ENCODE measurements at places on chromosomes 1 and 21.

DNA sequence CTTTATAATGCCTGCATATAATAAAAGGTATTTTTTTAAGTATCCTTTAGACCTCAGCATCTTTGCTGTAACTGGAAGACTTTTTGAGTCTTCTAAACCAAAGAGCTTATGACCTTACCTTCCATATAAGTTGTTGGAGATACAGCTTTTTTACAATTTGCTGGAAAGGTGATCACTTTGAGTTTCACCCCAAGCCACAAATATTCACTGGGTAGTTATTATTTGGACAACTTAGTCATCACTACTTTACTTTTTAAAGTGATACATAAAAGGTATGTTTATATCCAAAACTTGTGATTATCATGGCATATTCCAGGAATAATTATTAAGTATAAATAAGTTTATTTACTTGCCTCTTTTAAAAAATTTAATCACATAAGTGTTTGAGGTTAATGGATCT lies 246.7 kb upstream of the NRIP1 start:
- DNase-seq: no peak

DNA sequence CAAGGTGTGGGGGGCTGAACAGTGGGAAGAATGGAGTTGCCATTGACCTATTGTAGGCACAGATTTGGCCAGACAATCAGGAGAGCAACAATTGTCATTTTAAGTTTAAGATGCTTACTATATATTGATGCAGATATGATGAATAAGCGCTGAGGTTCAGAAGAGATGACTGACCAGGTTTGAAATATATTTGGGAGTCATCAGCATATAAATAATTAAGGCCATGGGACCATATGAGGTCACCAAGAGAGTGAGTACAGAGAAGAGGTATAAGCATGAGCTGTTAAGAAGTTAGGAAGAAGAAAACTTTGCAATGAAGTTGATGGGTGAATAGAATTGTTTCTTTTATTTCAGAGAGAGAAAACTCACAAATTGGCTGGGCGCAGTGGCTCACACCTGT lies 4.5 kb upstream of the GADD45A start:
- DNase-seq: no peak

- DNase-seq: no peak
Observed at GRCh38 chr1:207248544-207249198, 72.8 kb upstream of the CD55 start.

- no peak for DNase-seq
Observed at GRCh38 chr21:29787361-29787909, 152.4 kb downstream of the GRIK1 start.

- no peak for DNase-seq
Observed at GRCh38 chr1:240212556-240212955, 120.9 kb downstream of the FMN2 start.

DNA sequence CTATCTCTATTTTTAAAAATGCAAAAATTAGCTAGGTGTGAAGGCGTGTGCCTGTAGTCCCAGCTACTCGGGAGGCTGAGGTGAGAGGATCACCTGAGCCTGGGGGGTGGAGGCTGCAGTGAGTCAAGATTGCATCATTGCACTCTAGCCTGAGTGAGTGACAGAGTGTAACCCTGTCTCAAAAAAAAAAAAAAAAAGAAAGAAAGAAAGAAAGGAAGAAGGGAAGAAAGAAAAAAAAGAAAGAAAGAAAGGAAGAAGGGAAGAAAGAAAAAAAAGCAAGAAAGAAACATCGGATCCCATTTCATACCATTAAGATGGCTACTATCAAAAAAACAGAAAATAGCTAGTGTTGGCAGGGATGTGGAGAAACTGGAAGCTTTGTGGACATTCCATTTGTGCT lies 136.8 kb upstream of the WNT4 start:
- no peak for DNase-seq

- no peak for DNase-seq
Observed at GRCh38 chr21:14547834-14548513, 1.9 kb upstream of the SAMSN1 start.

DNA sequence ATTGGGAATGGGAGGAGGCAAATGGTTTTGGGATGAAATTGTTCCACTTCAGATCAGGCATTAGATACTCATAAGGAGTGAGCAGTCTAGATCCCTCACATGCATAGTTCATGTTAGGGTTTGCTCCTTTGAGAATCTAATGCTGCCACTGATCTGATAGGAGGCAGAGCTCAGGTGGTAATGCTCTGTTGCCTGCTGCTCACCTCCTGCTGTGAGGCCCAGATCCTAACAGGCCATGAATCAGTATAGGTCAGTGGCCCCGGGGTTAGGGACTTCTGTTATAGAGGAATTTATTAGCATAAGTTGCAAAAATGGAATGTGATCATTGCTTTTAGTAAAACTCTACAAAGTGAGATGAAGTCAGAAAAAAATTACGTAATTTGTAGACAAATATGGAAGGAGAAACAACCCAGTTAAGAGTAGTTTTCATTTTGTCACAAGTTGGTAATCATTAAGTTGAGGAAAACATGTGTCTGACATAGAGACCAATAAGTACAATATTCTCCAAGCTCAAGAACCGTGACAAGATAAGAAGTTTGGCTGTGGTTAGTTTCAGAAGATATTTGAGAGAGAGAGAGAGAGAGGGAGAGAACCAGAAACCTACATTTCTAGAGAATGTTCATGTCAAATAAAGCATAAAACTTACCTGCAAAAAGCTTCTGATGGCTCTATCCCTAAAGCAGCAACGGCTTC lies 689.7 kb upstream of the PRMT6 start:
- no peak for DNase-seq

DNA sequence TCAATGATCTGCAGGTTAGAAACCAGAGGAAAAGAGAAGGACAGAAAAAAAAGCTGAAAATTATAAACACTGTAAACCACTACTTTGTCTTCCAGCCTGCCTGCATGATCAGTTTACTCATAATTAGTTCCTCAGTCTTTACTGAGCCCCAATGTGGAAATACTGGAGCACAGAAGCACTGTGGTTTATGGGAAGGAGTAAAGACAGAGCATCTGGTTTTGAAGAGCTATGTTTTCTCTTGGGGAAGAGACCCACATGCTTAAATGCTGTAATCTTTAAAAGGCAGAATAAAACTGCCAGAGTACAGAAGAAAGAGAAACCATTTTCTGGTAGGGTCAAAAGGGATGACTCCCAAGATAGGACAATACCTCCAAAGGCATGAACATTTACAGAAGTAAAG lies 159.0 kb upstream of the ZNHIT6 start:
- DNase-seq: no peak

Measured in GM04504 (cell line).